ENCODE measurements at places on chromosomes 12 and 14. TPM values are rescaled to one million over a fixed set of nuclear protein-coding genes. Genes with fewer than 3 reads are reported as not detected.

The ACVR1B gene
- total RNA-seq, result 40.6 TPM

The SPIC gene
- total RNA-seq, result not detected

The CCDC177 gene
- total RNA-seq, result not detected

The RIMBP2 gene
- total RNA-seq, result 0.57 TPM

The LHX5 gene
- total RNA-seq, result not detected

The HCAR2 gene
- 10.4 TPM for total RNA-seq

The CRACR2A gene
- total RNA-seq, result 27.3 TPM

The ASPG gene
- 6.4 TPM for total RNA-seq

The PYGL gene
- total RNA-seq, result 58.6 TPM

The PLEKHG3 gene
- total RNA-seq, result 111 TPM

The ACOT6 gene
- total RNA-seq, result not detected

The LLPH gene
- 27.6 TPM for total RNA-seq

The KRT75 gene
- not detected for total RNA-seq

The LRRC10 gene
- total RNA-seq, result not detected

The DDX47 gene
- total RNA-seq, result 79.7 TPM

The RFX4 gene
- not detected for total RNA-seq

- DNase-seq, result no peak
Observed at GRCh38 chr14:64891839-64892375, 12.2 kb upstream of the SPTB start.

- peak; percentile 81 for DNase-seq
Observed at GRCh38 chr14:37197421-37198272, at the start of gene MIPOL1. TSS of gene MIPOL1 (plus strand) at chr14:37197937. CDS start at chr14:37247889, 49,952 bp downstream.

- DNase-seq, result peak; percentile 69
Observed at GRCh38 chr14:35342489-35343010, 50.4 kb downstream of the PSMA6 start.

GRCh38 chr12:31017535-31017934 is 56.1 kb upstream of the DDX11 start:
- no peak for DNase-seq

GRCh38 chr14:33390335-33390734 is 451.7 kb downstream of the NPAS3 start:
- no peak for DNase-seq

DNA sequence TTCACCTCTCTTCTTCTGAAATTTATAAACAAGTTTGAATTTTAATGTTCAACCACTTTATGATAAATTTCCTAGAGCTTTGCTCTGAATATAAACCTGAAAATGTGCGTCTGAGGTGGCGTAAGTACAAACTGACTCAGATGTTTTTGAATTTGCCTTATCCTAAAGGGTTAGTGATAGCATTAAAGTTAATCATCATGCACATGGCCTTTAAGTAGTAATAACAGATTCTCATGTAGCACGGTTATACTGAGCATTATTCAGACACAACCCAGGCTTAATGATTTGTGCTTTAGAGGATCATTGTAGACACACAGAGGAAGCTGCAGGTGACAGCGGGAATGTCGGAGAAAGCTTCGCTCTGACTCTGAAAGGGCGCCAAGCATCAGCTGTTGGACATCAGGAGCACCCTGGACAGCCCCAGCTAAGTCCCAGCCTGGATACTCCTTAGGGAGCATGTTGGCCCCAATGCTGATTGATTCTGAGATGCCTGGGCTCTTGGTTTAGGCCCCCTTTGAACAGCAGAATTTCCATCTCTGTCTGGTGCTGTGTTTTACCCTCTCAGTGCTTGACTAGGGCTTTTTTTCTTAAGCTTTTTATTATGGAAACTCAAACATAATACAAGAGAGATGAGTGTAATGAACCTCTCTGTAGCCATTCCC is 91.1 kb downstream of the PLXNC1 start:
- DNase-seq, result no peak

GRCh38 chr12:25835385-25835784 is 123.1 kb upstream of the RASSF8 start:
- DNase-seq, result no peak

GRCh38 chr14:70995211-70995610 is 88.0 kb downstream of the PCNX1 start:
- no peak for DNase-seq

- DNase-seq, result no peak
Observed at GRCh38 chr14:71290301-71290700, 383.0 kb downstream of the PCNX1 start.

GRCh38 chr14:85075694-85076476 is 454.1 kb upstream of the FLRT2 start:
- no peak for DNase-seq

GRCh38 chr12:27866373-27867101 is 86.5 kb upstream of the MANSC4 start:
- DNase-seq, result no peak

- no peak for DNase-seq
Observed at GRCh38 chr12:7834701-7835100, 38.0 kb downstream of the SLC2A14 start.

GRCh38 chr14:59360923-59361794 is 104.0 kb downstream of the GPR135 start:
- DNase-seq, result peak; percentile 69

DNA sequence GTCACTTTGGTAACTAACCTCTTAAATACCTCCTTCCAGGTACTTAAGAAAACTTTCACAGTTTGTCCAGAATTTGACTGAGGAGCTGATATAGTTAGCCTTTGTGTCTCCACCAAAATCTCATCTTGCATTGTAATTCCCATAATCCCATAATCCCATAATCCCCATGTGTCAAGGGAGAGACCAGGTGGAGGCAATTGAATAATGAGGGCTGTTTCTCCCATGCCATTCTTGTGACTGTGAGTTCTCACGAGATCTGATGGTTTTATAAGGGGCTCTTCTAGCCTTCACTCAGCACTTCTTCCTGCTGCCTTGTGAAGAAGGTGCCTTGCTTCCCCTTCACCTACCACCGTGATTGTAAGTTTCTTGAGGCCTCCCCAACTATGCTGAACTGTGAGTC is 7.8 kb upstream of the NOVA1 start:
- DNase-seq, result no peak

DNA sequence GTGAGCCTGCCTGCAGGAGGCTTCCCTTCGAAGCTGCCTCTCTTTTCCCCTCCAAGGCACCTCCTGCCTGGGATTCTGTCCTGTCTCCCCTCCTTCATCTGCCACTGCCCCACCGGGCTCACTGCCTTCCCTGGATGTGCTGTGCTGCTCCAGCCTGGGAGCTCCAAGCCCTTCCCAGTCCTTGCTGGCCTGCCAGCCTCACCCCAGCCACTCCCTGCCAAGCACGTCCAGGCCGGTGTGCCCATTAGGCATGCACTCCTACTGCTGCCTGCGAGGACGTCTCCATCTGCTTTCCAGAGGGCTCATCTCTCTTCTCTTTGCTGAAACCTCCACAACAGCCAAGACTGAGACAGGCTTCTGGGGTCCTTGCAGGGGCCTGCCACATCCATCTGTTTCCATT is 8.4 kb upstream of the SLC25A47 start:
- no peak for DNase-seq

GRCh38 chr12:108821407-108822397 is 35.7 kb downstream of the SSH1 start:
- no peak for DNase-seq

- no peak for DNase-seq
Observed at GRCh38 chr12:130701402-130701744, 14.7 kb downstream of the RIMBP2 start.

- no peak for DNase-seq
Observed at GRCh38 chr12:41108032-41108431, 80.1 kb upstream of the PDZRN4 start.

DNA sequence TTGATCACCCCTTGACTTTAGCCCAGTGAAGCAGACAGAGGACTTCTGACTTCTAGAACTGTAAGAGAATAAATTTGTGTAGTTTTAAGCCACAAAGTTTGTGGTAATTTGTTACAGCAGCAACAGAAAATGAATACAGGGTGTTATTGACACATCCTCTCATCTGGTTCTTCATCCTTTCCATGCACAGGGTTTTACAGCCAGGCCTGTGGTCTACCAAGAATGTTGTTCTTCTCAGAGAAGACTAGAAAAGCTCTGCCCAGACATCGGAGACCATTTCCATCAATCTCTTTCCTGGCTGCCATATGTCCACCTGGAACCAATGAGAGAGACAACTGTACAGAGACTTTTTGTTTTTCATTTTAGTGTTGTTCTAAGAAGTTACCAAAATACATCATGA is 308.2 kb upstream of the AMIGO2 start:
- DNase-seq, result no peak

DNA sequence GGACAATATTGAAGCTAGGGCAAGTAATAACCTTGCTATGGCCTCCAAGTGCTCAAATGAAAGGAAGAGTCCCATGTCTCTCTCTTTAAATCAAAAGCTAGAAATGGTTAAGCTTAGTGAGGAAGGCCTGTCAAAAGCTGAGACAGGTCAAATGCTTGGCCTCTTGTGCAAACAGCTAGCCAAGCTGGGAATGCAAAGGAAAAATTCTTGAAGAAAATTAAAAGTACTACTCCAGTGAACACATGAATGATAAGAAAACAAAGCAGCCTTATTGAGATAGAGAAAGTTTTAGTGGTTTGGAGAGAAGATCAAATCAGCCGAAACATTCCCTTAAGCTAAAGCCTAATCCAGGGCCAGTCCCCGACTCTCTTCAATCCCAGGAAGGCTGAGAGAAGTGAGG is 84.1 kb upstream of the PLEKHA5 start:
- no peak for DNase-seq

- DNase-seq, result no peak
Observed at GRCh38 chr12:116043659-116044535, 233.6 kb downstream of the MED13L start.

GRCh38 chr14:33611405-33612196 is 339.3 kb downstream of the EGLN3 start:
- DNase-seq, result no peak

- no peak for DNase-seq
Observed at GRCh38 chr12:19186722-19187661, 57.5 kb downstream of the PLEKHA5 start.

GRCh38 chr14:89408907-89409700 is 7.9 kb downstream of the FOXN3 start:
- DNase-seq, result no peak

DNA sequence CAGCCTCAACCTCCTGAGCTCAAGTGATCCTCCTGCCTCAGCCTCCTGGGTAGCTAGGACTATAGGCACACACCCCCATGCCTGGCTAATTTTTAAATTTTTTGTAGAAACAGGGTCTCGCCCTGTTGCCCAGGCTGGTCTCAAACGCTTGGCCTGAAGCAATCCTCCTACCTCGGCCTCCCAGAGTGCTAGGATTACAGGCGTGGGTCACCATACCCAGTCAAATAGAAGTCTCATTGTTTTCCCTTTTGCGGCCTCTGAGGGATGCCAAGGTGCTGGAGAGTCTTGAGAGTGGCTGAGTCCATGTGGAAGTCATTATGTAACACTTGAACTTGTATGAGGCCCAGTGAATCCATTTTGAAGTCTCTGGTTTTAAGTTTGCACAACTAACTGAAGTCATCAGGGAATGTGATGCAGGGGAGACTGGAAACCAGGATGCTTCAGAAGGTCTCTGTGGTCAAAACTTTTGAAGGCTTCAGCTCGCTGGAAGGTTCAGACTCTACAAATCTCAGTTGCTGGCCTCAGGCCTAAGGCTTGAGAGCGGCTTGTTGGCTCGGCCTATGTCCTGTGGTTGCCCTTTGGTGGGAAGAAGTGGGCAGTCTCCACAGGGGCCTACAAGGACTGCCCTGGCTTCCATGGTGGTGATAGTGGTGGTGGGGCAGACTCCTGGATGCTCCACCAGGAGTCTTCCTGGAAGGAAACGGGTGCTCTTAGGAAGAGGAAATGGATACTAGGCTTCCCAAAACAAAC is 29.2 kb downstream of the GALNT16 start:
- no peak for DNase-seq

DNA sequence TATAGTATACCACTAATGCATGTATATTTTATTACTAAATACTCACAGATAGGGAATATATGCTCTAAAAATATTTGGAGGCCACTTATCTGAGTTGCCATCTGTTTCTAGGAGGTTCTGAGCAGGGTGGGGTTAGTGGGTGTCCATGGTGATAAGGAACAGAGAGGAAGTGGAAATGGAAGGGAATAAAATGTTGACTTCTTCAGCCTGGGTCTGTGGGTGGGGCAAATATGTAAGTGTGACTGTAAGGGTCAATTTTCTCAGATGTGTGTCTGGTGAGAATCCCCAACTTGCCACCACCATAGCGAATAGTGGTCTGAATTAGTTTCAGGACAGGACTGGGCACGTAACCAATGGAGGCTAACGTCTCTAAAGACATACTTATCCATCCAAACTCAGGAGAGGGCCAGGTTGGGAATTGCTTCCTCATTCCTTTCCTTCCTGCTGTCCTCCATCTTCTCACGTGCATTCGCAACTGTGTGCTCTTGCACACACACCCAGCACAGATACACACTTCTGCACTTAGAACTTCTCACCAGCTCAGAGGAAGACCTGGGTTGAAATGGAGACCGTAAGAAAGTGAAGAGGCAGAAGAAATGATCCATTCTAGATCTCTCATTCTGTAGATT is 54.2 kb upstream of the GZMB start:
- no peak for DNase-seq

DNA sequence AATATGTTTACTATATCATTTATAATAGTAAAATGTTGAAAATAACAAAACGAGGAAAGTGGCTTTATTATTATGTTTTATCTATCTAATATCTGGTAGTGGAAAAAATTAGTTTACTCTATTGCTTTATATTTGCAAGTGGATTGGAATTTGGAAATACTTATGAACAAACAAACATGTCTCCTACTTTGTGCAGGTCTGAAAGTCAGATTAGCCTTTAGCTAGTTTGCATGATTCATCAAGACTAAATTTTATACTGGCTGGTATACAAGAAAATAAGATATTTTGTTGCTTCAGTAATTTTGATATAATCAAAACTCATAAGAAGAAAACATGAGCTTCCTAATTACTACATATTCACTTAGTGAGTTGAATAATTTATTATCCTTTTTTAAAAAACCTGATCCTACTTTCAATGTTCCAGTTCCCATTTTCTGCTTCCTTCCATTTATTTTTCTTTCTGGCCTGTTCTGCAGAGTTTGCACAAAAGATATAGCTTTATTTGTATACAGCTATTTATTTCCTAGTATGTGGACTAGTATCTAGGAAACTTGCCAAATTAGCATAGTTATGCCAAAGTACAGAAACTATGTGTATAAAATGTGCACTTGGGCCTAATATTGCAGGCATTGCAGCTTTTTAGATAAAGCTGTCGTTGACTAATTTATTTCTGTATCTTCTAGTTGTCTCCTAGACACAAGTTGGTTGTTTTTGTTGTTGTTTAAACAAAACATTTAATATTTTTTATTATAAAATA is 122.0 kb downstream of the AKAP6 start:
- no peak for DNase-seq

GRCh38 chr12:125083072-125083471 is 17.8 kb downstream of the AACS start:
- no peak for DNase-seq

GRCh38 chr12:2264651-2265232 is 212.0 kb downstream of the CACNA1C start:
- DNase-seq, result no peak
